ENCODE measurements at places on chromosomes 1 and 21.
A peak's percentile ranks its signal among the peaks of the same experiment; 100 is the strongest.

DNA sequence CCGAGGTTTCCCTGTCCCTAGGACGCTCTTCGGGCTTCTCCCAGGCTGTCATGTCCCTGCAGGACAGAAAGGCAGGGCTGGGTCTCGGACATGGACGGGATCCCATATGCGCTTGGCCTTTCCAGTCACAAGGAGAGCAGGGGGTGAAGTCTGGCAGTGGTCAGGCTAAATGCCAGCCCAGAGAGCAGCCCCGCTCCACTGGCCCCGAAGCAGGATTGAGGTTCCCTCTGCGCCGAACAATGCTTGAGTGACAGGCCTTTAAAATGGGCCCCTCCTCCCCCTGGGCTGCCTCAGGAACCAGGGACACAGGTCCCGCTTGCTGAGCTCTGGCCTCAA, 12.7 kb downstream of the DRAXIN start:
- no peak for DNase-seq

DNA sequence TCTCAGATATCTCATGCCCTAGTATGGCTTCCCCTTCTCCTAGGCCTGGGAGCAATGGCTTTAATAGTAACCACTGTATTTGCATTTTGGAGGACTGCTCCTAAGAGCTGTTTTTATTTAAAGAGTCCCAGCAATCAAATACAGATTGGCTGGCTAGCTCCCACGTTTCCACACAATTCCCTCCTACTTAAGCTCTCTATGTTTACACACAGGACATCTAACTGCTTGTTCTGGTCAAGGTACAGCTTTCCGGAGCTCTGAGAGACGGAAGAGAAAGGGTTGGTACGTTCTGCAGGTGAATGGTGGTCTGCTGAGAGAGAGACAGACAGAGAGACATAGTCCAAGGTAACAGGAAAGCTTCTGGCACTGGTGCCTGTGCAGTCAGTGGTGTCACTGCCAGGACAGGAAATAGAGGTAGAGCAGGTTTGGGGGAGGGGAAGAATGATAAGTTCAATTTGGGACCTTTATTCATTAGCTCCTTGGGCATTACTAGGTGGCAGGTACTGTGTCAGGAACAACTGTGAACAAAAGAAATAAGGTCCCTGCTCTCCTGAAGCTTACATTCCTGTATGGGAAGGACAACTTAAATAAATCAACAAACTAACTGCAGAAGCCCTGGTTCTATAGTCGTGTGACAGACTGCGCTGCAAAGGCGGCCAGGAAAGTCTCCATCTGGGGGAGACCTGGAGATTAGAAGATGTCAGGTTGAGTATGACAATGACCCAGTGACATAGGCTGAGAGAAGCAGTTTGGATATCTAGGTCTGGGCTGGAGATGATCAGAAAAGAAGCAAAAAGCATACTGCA, 1.2 kb upstream of the SLC25A33 start:
- no peak for DNase-seq

GRCh38 chr1:210822932-210823331, 311.0 kb downstream of the KCNH1 start:
- no peak for DNase-seq

DNA sequence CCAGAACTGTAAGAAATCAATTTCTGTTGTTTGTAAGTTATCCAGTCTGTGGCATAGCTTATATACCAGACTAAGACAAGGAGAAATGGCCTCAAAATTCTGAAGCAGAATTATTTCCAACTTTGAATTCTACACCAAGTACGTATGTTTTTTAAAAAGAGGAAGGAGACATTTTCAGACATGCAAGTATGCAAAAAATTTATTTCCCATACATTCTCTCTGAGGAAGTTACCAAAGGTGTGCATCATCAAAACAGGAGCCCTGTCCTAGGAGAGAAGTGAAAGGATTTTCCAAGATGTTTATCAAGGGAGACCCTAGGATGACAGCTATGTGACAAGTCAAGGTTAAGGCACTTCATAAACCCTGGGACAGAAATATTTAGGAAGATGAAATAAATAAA, 49.3 kb upstream of the RABGAP1L start:
- DNase-seq, result no peak

GRCh38 chr1:19054216-19054615, 97.7 kb upstream of the IFFO2 start:
- DNase-seq, result no peak

DNA sequence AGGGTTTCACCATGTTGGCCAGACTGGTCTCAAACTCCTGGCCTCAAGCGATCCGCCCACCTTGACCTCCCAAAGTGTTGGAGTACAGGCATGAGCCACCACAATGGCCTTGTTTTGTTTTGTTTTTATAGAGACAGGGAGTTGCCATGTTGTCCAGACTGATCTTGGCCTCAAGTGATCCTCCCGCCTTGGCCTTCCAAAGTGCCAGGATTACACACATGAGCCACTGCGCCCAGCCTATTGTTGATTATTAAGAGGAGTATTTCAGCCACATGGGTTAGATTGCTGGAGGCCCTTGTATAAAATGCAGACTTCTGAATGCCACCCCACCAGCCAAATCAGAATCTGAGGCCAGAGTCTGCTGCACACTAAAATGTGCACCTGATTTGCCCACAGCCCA, 57.2 kb upstream of the ANGPTL1 start:
- DNase-seq, result no peak

- DNase-seq, result no peak
Observed at GRCh38 chr1:248792342-248792741, 33.4 kb downstream of the SH3BP5L start.

DNA sequence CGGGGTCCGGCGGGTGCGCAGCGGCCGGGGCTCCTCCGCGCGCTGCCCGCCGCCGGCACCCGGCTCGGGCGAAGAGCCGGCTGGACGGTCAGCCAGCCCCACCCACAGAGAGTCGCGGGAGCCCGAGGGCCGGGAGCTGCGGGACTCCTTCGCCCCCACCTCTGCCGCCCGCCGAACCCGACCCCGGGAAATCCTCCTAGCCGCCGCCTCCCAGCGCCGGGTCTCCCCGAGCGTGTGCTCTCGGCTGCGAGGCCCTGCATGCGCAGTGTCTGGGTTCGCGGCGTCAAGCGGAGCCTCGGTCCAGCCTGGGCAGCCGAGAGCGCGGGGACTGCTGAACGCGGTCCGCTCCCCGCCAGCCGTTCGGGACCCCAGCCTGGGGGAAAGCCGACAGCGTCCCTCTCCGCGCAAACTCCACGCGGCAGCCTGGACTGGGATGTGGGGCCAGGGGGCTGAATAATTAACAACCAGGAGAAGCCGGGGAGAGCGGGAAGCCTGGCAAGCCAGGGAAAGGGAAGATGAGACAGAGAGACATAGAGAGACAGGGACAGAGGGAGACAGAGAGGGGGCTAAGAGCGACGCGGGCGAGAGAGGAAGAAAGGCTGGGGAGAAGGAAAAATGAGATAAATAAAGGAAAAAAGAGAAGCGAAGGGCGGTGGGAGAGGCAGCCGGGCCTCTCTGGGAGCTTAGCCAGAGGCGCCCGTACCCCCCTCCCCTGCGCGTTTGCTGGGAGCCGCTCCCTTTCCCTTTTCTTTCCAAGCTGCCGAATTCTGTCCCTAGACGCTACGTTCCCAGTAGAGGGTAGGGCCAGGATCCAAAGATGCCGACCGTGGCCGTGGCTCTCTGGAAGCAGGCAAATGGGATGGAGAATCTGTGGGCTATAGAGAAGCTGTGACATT, 64.2 kb downstream of the MEF2D start:
- no peak for DNase-seq

DNA sequence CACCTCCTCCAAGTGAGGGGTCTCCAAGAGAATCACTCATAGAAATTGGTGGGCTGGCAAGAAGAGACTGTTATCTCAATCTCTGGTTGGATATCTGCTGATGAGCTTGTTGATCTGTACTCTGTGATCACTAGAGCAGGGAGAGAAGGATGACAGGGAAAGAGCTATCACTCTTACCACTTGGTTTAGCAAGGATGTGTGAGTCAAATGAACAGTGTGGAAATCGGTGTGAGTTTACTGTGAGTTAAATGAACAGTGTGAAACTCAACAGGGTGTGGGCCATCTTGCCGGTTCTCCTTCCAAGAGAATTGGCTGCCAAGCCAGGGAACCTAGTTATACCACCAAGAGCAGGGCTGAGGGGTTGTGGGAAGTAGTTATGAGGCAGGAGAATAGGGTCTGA, 33.3 kb upstream of the CD1D start:
- DNase-seq, result no peak

DNA sequence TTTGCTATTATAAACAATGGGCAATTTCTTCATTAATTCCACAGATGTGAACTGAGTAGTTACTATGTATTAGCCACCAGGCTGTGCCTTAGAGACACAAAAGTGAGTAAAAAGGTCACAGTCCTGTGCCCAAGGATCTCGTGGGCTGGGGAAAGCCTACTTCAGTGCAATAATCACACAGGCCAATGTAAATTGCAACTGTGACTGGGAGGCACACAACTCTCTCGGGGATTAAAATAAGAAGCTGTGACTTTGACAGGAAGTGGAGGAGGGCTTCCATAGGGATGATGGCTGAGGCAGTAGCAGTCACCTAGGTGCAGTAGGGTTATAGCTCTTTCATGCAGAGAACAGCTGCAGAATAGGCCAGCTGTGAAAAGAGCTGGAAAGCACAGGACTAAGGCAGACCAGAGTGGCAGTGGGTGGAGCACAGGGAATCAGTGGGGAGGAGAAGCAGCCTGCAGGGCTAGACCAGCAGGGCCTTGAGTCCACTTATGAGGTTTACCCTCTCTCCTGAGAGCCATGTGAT, 121.9 kb downstream of the MAB21L3 start:
- DNase-seq, result no peak

DNA sequence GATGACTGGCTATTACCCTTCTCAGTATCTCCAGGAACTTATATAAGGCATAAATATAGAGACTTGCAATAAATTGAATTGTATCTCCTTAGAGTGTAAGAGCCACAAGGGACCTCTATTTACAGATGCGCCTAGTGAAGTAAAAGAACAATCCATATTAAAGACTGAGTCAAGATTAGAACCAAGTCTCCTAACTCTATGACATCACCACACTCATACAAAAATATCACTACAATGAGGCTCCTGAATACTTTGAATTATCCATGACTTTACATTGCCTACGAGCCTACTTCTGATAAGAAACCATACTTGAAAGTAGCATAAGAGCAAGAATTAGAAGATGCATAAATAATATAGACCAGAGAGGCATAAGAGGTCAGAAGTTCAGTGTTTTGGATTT, 18.8 kb downstream of the DPYD start:
- no peak for DNase-seq

GRCh38 chr1:213956295-213956770, 31.4 kb upstream of the PROX1 start:
- no peak for DNase-seq

DNA sequence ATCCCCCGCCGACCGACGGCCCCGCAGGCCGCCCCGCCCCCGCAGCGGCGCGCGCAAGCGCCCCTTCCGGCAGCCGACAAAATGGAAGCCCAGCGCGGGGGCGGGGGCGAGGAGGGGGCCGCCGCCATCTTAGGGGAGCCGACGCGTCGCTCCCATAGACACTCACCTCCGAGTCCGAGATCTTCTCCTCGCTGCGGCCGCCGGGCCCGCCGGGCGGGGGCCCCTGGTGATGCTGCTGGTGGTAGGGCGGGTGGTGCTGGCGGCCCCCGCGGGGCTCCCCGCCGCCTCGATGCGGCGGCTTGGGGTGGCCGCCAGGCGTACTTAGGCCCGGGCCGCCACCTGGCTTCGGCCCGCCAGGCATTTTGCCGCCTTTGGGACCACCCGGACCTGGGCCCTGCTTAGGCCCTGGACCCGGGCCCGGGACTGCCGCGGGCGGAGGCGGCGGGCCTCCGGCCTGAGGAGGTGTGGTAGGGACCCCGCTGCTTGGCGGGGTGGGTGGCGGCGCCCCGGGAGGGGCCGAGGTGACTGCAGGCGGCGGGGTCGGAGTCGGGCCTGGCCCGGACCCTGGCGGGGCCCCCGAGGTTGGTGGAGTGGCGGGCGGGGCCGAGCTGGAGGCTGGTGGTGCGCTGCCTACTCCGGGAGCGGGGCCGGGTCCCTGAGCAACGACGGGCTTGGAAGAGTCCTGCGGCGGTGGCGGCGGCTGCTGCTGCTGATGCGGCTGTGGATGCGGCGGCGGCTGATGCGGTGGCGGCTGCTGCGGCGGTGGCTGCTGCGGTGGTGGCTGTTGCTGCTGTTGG, 691 bp downstream of the SFPQ start:
- peak; percentile 94 for DNase-seq

DNA sequence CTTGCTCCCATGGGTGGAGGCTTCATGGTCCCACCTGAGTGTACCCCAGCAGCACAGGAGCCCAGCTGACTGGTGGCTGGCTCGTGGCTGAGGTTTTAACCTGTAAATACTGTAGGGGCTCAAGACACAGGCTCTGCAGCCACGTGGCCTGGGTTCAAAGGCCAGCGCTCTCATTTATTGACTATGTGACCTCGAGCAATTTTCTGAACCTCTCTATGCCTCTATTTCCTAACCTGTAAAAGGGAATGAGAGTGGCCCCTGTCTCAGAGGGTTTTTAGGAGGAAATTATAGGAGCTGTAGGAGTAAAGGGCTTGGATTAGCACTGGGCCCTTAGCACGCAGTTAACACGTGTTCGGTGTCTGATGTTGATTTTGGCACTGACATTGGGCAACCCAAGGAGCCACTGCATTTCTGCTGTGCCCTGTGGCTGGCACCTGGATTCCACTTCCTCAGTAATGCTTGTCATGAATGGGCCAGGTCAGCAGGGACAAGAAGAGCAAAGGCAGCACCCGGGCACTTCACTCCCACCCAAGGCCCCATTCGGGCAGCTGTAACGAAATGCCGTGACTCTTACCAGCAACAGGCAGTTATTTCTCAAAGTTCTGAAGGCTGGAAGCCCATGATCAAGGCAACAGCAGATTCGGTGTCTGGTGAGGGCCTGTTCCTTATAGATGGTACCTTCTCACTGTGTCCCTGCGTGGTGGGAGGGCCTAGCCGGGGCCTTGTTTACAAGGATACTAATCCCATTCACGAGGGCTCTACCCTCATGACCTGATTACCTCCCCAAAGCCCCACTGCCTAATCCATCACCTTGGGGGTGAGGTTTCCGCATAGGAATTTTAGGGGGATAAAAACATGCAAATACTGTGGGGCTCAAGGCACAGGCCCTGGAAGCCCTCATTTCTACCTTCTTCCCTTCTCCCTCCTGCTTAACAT, 25.2 kb downstream of the ARHGEF10L start:
- DNase-seq, result no peak

GRCh38 chr21:41869771-41870170, 9.4 kb downstream of the PRDM15 start:
- DNase-seq, result no peak

DNA sequence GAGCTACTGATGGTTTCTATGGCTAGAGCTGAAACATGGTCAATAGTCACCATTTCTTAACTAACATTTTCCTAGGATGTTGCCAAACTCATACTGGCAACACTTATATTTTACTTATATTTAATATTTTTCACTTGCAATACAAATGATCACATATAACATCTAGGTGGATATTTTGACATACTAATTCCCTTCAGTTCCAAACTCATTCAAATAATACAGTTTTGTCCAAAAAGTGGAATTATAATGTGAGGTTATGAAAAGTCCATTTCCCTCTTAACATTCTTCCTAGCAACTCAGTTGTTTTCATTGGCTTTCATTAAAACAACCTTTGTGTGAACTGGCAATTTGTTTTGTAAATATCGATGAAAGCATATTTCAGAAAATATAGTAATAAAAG, 16.0 kb downstream of the SPAG17 start:
- no peak for DNase-seq

GRCh38 chr1:93677729-93678128, 3.9 kb downstream of the BCAR3 start:
- DNase-seq, result no peak
